ENCODE measurements at places on chromosomes 6 and 20. TPM values are rescaled to one million over a fixed set of nuclear protein-coding genes. Genes with fewer than 3 reads are reported as not detected.

GRCh38 chr6:137798846-137799245 is 68.2 kb upstream of the TNFAIP3 start:
- DNase-seq, result no peak

- no peak for DNase-seq
Measured at GRCh38 chr6:35648203-35648602, 40.5 kb downstream of the FKBP5 start.

CDH4 gene
- 10.3 TPM for polyA plus RNA-seq

- no peak for DNase-seq
Measured at GRCh38 chr20:63544241-63544957, 3.1 kb downstream of the SRMS start.

PERP gene
- polyA plus RNA-seq, result 53.2 TPM

- DNase-seq, result no peak
Measured at GRCh38 chr6:16229700-16230099, 8.7 kb upstream of the GMPR start.

DNA sequence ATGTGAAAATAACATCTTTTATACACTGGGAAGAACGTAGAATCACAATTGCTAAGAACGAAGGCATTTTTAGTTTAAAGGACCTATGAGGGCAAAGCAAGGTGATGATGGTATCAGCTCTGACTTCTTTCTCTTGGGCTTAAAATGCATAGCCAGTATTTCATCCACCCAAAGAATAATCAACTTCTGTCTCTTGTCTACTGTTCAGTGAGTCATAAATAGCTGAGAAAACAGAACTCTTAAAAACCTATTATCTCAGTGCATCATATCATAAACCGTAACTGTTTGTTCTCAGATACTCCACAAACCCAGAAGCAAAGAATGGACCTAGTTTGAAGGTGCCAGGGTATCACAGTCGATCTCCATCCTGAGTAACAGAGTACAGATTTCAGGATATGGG is 5.2 kb downstream of the PHF10 start:
- DNase-seq, result no peak

DNA sequence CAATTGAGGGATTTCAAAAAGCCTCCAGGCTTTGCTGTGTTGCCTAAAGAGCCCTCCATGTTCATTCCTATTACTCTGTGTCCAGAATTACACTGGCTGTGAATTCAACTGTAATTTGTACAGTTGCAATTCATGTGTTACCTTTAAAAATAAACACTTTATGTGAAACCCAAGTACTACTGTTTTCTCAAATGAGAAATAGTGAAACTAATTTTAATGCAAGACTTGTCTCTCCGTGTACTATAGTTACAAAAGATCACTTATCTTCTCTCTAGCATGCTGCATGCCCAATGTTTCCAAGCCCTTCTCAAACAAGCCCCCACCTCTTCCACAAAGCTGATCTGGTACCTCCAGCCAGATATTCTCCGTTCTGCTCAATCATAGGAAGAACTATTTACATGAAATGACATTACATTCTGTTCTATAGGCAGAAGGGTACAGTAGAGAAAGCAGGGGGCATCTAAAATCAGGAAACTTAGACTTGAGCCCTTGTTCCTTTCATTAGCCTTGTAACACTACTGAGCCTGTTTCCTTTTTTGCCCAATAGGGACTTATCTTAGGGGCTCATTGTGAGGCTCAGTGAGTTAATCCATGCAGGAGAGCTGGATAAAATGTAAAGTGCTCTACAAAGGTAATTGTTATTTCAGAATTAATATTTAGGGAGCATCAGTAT is 12.3 kb upstream of the COL9A1 start:
- no peak for DNase-seq

GRCh38 chr20:32231847-32232246 is 24.2 kb downstream of the POFUT1 start:
- DNase-seq, result no peak

SPTLC3 gene
- polyA plus RNA-seq, result 0.18 TPM

DNA sequence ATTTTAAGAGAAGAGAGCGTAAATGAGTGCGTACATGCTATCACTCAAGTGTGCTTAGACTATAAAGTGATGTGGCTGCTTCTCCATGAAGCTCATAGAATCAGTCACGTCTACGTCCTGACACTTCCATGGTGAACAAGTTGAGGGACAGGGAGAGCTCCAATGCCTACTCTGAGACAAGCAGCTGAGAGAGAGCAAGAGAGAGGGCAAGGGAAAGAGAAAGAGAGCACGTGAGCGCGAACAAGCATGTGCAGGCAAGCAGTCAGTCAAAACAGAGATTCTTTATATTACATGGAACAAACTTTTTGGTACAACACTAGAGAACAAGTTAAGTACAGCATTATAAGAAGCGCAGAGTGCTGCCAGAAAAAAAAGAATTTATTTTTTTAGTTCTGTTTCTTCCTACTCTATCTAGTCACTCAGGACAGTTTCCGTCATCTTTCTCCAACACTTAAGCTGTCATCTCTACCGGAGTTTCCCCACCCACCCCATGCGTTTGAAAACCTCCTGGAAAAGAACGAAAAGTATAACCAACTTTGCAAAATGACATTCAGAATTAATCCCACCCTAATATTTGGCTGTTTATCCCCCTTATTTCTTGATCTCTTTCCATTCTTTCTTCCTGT is 61.8 kb downstream of the EPB41L2 start:
- no peak for DNase-seq

HUS1B gene
- polyA plus RNA-seq, result 0.09 TPM

PRR3 gene
- polyA plus RNA-seq, result 12.8 TPM

DNA sequence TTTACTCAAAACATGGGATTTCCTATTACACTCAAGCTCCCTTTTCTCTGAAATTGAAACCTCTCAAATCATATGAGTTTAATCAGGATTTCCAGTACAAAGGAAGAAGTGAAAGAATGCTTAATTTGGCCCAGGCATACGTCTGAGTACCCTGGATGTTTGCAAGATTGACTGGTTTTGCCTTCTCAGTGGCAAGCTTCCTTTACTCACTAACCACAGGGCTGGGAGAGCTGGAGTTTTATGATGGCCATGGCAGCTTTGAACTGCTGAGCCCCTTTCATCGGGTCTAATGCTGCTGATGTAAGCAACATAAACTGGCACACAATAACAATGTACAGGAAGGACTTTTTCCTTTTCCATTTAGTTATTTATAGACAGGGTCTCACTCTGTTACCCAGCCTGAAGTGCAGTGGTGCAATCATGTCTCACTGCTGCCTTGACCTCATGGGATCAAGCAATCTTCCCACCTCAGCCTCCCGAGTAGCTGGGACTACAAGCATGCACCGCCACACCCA is 194.8 kb downstream of the SLC35F1 start:
- DNase-seq, result no peak

ESR1 gene
- polyA plus RNA-seq, result not detected

- DNase-seq, result no peak
Measured at GRCh38 chr6:87297119-87297518, 25.3 kb upstream of the SMIM8 start.

GRCh38 chr6:7390226-7390878 is 744 bp downstream of the RIOK1 start:
- no peak for DNase-seq

SDHAF4 gene
- polyA plus RNA-seq, result 8.5 TPM

MEI4 gene
- not detected for polyA plus RNA-seq

GRCh38 chr6:83872386-83873118 is 13.1 kb downstream of the CYB5R4 start:
- no peak for DNase-seq

SIGLEC1 gene
- polyA plus RNA-seq, result not detected

DNA sequence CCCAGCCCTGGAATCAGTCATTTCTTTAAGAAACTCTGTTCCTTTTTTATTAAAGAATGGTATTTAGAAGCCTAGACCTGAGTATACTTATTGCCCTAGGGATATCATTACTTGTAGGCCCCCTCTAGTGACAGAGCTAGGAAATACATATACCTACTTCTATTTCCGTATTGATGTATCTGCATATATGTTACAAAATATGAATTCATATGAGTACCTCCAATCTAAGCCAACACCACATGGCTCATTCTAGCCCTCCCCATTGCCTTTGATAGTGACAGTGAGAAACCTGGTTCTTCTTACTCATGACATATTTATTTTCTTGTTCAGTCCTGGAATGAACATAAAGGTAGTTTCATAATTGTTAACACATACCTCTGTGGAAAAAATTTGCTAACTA is 137.2 kb downstream of the FARS2 start:
- DNase-seq, result peak; percentile 39

SAMD3 gene
- not detected for polyA plus RNA-seq

CCN5 gene
- 11.1 TPM for polyA plus RNA-seq

- DNase-seq, result no peak
Measured at GRCh38 chr6:100512203-100512862, 47.6 kb upstream of the SIM1 start.

DNA sequence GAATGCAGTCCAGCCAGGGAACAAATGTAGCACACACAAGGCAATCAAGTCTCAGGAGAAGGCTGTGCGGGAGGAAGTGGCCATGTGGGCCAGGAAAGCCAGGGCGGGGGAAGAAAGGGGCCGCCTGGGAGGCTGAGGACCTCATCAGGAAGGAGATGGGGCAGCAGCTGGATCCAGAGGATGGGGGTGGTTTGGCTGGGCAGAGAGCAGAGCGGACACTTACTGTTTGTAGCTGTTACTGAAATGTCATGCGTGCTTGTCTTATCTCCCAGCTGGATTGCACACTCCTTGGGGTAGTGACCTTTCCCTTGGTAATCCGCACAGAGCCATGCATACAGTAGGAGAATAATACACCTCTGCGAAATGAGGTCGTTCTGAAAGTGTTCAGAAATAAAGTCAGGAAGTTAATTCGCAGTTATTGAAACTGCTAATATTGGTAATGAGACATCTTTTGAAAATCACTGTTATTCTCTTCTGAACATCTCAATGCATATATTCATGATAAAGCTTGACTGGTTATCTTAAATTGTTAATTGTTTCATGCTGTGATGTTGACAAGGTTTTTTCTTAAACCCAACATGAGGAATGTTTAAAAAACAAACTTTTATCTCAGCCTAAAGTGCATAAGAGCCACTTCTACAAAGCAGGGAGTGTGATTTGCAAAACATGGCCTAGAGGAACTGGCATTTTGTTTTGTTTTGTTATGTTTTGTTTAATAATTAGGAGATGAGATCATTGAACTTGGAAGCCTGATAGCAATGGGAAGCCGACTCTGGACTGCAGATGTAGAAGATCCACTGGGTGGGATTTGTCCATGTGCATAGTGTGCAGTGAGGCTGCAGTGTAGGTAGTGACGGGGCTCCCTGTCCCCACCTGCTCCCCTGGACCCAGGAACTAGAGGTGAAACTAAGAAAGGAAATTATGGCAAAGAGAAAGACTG is 18.0 kb upstream of the MAP3K4 start:
- DNase-seq, result no peak
